GM18507 (cell line): ENCODE measurements at places on chromosomes 2 and 18.

- DNase-seq, result no peak
Observed at GRCh38 chr2:9909106-9909505, 42.4 kb upstream of the GRHL1 start.

- no peak for DNase-seq
Observed at GRCh38 chr18:371609-371982, 103.7 kb upstream of the THOC1 start.

DNA sequence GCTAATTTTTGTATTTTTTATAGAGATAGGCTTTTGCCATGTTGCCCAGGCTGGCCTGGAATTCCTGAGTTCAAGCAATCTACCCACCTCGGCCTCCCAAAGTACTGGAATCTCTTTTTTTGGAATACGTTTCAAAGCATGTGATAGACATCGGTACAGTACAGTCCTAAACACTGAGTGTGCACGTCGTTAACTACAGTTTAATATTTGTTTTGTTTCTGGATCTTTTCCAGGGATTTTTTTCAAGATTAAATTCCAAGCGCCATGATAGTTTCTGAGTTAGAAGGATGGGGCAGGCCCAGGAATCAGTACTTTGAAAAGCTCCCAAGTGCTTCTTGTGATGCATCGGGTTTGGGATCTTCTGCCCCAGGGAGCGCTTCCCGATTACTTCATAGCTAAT is 33.3 kb downstream of the NEDD4L start:
- DNase-seq, result no peak

- DNase-seq, result no peak
Observed at GRCh38 chr2:44930274-44931197, 11.0 kb upstream of the SIX3 start.

- no peak for DNase-seq
Observed at GRCh38 chr2:230256733-230257332, 31.3 kb downstream of the SP140 start.

- DNase-seq, result no peak
Observed at GRCh38 chr2:64202206-64202845, 58.1 kb upstream of the PELI1 start.
